ENCODE measurements at places on chromosomes 4 and X. TPM values are rescaled to one million over a fixed set of nuclear protein-coding genes. Genes with fewer than 3 reads are reported as not detected.

LRIT3 gene
- total RNA-seq, result 0.13 TPM

IL21 gene
- not detected for total RNA-seq

GRCh38 chr4:181611033-181611711, 632.0 kb upstream of the TENM3 start:
- peaks cover 3% of the 10 kb centered on the region for H3K27me3 ChIP-seq
- no peaks in the 10 kb centered on the region for H3K36me3 ChIP-seq
- no peak overlapping the region for H3K4me3 ChIP-seq
- peaks cover 7% of the 10 kb centered on the region for H3K4me1 ChIP-seq
- DNase-seq, result no peak

GRCh38 chr4:10690185-10690907, 5.8 kb upstream of the CLNK start:
- H3K27me3 ChIP-seq, result no peaks in the 10 kb centered on the region
- no peak overlapping the region for H3K4me3 ChIP-seq
- no peak overlapping the region for H3K27ac ChIP-seq
- DNase-seq, result no peak
- no peaks in the 10 kb centered on the region for H3K36me3 ChIP-seq

CXCL5 gene
- total RNA-seq, result 31.9 TPM

AKAP14 gene
- total RNA-seq, result not detected

ADH5 gene
- total RNA-seq, result 200 TPM

DNA sequence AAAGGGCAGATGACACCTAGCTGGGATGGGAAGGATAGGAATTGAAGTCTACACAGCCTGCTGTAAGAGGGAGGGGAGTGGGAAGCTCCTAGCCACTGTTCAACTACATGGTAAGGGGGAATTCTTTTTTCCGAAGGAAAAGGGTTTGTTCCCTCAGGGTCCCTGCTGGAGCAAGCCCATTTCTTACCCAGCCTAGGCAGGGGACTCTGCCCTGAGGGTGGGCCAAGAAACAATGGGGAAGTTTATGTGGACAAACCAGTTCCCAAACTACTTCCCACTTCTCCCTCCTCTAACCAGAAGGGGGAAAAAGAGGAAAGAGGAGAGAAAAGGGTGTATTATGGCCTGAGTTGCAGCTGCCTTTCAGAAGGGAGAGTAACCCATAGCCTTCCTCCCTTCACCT, 13.5 kb upstream of the VSIG4 start:
- no peaks in the 10 kb centered on the region for H3K36me3 ChIP-seq

- no peaks in the 10 kb centered on the region for H3K36me3 ChIP-seq
- H3K27me3 ChIP-seq, result no peaks in the 10 kb centered on the region
- H3K4me3 ChIP-seq, result no peak overlapping the region
- H3K27ac ChIP-seq, result no peak overlapping the region
- DNase-seq, result no peak
Measured at GRCh38 chr4:27666943-27667342, 806.3 kb downstream of the STIM2 start.
